ENCODE measurements at places on chromosomes 7 and 10.

GRCh38 chr10:128848810-128849209, 618.2 kb upstream of the MGMT start:
- DNase-seq, result no peak

DNA sequence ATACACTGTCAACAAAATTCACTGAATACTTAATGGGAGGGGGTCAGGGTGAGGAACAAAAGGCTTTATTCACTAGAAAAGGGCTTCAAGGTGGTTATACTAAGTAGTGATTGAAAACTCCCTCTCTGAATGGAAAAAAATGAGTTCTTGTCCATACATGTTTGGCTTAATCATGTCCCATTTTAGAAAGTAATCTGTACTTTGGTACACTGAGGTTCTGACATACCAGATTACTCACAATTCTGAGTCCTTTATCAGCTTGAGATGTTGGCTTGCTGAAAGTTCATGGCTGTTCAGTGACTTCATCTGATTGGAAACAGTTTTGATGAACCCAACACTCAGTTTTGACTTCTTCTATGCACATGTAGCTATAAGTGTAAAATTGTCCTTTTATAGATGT, 12.8 kb upstream of the NOBOX start:
- DNase-seq, result no peak

- no peak for DNase-seq
Measured at GRCh38 chr7:95686109-95686508, 86.2 kb upstream of the DYNC1I1 start.

DNA sequence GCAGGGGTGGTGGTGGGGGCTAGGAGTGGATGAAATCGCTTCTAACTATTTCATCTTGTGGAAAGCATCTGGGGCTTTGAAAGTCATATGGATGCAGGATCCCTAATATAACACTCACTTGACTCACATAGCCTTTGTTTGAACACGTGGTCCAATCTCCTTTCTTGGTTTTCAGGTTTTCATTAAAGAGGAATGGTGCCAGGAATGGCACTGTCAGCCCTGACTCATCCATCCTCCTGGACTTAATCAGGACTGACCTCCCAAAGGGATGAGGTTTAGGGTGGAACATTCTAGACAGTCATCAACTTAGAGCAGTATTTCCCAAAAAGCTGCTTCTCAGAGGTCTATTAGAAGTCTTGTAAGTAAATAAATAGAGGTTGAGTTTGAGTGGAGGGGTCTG, 162.0 kb upstream of the PLXNA4 start:
- DNase-seq, result no peak

- no peak for DNase-seq
Measured at GRCh38 chr10:4006858-4007257, 221.8 kb upstream of the KLF6 start.

DNA sequence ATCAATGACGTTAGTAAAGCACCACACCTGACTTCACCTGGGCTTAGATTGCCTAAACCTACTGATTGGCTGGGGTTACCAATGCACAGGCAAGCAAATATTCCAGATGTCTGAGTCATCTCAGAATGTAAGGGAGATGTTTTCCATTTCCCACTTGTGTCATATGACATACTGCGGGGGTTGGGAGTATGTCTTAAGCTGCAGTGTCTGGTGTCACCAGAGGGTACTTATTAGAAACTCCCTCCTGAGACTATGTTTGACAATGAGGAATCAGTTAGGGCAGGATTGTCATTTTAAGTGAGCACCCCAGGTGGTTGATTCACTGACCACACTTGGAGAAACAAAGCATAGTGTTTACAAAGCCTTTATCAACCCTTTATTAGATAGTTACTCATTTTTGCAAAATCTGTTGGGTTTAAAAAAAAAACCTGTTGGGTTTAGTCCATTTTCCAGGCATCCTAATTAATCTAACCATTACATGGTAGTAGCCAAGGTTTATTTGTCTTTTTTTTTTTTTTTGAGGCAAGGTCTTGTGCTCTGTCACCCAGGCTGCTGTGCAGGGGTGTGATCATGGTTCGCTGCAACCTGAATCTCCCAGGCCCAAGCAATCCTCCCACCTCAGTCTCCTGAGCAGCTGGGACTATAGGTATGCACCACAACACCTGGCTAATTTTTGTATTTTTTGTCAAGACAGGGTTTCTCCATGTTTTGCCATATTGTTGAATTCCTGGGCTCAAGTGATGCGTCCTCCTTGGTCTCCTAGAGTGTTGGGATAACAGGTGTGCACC, 72.5 kb downstream of the CDK6 start:
- no peak for DNase-seq

DNA sequence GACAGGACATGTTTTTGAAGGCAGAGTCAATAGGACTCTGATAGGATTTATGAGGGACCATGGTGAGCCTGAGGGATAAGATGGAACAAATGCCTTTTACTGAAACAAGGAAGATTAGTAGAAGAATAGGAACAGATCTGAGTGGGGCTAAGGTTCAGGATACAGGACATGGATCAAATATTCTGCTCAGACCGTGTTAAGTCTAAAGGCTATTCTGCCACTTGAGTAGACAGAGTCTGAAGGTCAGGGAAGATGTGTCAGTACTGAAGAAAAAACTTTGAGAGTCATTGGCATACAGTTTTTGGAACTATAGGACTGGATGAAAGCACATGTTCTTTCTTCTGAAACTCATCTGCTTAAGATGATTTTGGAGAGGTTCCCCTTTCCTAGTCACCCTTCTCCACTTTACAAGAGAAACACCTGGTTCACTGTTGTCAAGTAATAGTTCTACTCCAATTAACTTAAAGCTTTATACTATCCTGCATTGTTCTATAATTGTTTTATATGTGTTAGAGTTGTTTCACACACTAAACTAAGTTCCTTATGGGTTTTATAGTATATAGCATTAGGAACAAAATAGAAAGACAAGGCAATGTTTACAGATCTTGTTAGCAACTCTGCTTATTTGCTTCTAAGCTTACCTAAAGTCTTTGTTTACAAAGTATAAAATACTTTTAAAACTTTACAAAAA, 43.4 kb downstream of the WASL start:
- DNase-seq, result no peak

GRCh38 chr10:73862011-73862410, 12.3 kb downstream of the CAMK2G start:
- no peak for DNase-seq

DNA sequence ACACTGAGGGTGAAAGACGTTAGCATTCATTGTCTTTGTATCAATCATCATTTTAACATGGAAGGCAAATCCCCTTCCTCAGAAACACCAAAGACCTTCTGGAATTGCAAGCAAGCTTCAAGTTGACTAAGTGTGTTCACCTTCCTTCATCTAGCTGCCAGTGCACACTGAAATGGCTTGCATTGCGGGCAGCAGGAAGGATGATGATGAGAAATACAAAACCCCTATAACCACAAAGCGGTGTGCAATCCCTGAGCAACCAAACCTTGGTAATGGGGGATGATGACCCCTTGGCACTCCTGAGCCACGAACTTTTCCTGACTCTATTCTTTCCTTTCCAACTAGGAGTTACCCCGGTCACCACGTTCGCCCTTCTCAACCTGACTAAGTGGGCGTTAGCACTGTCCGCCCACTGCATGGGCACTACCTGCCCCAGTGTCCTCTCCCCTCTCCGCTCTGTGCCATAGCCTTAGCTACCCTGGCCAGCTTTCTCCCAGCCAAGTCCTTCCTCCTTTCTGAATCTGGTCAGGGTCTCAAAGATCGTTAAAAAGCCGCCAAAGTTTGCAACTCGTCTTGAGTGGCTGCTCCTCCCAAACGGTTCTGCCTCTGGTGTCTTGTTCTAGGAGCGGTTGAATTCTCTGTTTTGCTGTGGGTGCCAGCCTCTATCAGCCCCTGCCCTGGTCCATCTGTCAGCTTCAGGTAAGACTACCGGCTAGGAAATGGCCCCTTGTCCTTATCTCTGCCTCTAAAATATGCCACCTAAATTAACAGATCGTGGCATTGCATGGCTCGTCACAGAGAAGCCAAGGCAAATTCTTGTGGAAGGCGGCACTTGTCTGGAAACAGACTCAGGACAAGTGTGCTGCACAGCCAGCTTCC, 586 bp upstream of the AOC1 start:
- no peak for DNase-seq

- DNase-seq, result no peak
Measured at GRCh38 chr10:51014680-51015389, 59.5 kb upstream of the PRKG1 start.

GRCh38 chr10:88617772-88618300, 31.3 kb downstream of the LIPJ start:
- no peak for DNase-seq

All from SK-N-MC (cell line).